ENCODE measurements at places on chromosomes 6 and 20.

DNA sequence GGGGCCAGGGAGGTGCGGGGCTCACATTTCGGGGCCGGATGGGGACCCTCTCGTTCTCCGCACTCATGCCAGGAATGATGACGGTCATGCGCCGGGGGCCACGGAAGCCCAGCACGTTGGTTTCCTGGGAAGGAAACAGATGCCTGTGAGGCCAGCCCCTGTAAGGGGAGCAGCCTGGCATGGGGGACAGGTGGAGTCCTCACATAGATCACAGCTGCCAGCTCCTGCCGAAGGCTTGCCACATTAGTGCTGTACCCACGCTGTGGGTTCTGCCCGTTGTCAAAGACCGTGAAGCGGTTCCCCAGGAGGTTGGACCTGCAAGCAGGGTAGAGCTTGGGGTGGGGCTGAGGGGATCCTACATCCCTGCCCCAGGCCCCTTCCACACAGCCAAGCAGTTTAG lies 6.7 kb upstream of the TEAD3 start:
- no peak for DNase-seq

- no peak for DNase-seq
Measured at GRCh38 chr6:160831739-160832138, 129.7 kb downstream of the PLG start.

DNA sequence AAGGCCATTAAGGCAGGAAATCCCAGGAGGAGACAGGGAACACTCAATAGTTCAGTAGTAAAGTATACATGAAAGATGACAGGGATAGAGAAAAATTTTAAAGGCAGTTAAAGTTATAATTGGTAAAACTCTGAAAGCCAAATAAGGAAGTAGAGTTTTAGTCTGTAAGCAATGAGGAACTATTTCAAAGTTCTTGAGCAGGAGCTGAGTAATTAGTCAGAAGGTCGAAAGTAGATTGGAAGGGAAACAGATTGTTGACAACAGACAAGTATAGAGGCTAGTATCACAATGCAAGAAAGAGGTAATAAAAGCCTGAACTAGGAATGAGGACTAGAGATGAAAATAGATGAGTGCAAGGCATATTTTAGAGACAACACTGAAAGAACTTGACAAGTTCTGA lies 150.3 kb downstream of the CDK19 start:
- DNase-seq, result peak; percentile 82

DNA sequence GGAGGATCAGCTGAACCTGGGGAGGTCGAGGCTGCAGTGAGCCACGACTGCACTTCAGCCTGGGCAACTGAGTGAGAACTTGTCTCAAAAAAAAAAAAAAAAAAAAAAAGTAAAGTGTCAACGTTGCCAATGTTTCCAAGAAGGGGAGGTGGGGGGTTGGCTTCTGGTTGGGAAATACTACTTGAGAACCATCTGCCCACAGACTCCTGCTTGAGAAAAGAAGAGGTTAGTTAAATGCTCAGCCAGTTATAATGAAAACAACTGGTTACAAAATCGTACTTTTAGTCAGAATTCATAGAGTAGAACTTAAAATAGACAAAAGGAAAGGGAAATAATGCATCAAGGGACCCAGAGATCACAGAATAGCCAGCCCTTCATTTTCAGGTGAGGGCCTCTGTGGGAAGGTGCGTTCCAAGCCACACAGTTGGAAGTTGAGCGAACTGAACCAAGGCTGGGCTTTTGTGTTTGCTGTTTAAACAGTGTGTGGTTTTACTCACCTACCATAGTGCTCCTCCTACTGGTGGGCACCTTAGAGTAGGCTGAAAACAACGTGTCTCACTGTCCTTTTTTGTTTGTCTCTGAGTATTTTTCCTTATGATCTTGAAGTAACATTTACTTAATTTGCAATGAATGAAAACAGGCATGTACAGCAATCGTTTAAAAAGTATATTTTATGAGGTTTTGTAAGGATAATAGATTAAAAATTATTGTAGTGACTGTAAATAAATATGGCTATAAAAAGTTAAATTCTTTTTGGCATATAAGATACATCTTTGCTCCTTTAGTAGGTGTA lies 200.7 kb downstream of the BCAS1 start:
- DNase-seq, result peak; percentile 83

- DNase-seq, result no peak
Measured at GRCh38 chr20:63315731-63316491, 22.9 kb downstream of the COL20A1 start.

- DNase-seq, result no peak
Measured at GRCh38 chr20:53513489-53514298, 79.9 kb downstream of the ZNF217 start.

- DNase-seq, result no peak
Measured at GRCh38 chr6:165751486-165751885, 88.4 kb upstream of the PDE10A start.

GRCh38 chr6:162845972-162846371 lies 118.2 kb downstream of the PACRG start:
- DNase-seq, result no peak

DNA sequence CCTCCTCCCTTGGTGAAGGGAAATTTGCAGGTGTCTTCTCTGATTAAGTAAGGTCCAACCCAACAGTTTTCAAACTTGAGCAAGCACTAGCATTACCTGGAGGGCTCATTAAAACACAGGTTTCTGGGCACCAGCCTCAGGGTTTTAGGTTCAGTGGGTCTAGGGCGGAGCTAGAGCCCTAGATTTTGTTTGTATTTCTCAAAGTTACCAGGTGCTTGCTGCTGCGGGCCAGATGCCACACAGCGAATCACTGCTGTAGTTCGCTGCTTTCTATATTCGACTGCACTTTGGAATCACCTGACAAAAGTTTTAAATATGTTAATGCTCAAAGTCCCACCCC lies 869 bp downstream of the COL21A1 start:
- no peak for DNase-seq

DNA sequence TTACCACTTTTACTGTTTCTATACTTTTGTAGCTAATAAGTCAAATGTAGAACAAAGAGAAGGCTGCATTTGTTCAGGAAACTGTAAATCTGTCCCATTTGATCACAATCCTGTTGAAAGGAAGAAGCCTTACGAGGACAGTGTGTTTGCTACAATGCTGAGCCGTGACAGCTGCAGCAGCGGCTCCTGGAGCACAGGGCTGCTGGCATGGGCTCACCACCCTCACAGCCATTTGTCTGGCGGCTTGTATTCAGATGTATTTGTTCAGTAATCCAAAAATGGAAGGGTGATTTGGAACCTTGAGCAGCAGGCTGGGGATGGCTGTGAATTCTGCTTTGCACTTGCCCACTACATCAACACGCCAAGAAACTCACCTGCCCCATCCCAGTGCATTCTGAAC lies 5.7 kb downstream of the TUBB2A start:
- no peak for DNase-seq

DNA sequence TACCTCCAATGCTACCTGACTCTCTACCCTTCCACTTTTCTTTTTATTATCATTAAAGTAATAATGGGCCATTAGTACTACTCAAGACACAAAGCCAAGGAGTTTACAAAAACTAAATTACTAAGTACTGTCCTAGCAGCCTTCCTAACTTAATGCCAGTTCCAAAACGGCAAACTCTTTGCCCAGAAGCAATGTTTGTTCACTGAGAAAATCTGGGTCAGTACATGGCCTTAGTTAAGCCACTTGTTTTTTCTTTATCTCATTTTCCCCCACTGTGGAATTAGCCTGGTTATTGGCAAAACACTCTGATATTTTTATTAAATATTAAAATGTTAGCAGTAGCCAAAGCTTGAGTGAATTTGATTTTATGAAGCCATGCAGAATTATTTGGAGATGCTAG lies 242.4 kb downstream of the KCNQ5 start:
- DNase-seq, result no peak

DNA sequence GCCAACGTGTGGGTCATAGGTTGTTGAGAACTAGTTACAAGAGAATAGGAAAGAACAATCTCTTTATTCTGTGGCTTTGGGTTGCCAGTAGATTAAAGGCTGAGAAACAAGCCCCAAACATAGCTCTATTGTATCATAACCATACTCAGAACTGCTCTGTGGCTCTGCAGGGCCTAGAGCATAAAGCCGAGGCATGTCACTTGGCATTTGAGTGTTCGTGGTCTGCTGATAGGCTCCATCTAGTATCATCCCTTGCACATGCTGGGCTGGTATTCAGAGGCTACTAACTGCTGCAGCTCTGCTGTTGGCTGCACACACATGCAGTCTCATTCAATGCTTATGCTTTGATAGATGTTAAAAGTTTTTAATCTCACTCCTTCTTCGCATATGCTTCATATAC lies 157.9 kb downstream of the OGFRL1 start:
- DNase-seq, result no peak

All from OCI-M1 (cell line).